Activated naive CD8-positive, alpha-beta T cell treated with anti-CD3 and anti-CD28 coated beads for 36 hours (primary cell): ENCODE measurements at places on chromosomes 7 and 10.

DNA sequence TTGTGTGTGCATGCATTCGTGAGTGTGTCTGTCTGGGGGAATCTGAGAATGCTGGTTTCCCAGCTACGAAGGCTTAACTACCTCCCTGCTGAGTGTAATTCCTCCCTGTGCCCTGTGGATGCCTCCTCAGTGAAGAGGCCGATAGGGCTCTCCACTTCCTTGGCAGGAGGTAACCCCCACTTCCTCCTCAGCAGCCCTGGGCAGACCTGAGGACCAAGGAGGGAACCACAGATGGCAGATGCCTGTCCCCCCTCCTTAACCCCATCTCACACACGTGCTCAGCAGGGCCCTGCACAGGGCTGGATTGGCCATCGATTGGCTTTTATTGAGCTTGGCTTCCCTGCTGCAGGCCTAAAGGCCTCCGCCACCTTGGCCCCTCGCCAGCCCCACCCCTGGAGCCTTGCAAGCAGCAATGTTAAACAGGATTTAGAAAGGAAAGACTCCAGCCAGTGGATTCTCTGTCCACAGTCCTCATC lies 45.6 kb upstream of the LRRC4 start:
- DNase-seq: no peak

GRCh38 chr7:40680657-40681056 lies 545.9 kb downstream of the SUGCT start:
- DNase-seq: no peak

GRCh38 chr7:46186131-46186530 lies 265.1 kb upstream of the IGFBP3 start:
- no peak for DNase-seq

- no peak for DNase-seq
Observed at GRCh38 chr7:29343399-29343798, 148.8 kb downstream of the CHN2 start.

- DNase-seq: no peak
Observed at GRCh38 chr10:24414597-24414996, 205.7 kb downstream of the KIAA1217 start.
